ENCODE measurements at places on chromosomes 16 and 17.

DNA sequence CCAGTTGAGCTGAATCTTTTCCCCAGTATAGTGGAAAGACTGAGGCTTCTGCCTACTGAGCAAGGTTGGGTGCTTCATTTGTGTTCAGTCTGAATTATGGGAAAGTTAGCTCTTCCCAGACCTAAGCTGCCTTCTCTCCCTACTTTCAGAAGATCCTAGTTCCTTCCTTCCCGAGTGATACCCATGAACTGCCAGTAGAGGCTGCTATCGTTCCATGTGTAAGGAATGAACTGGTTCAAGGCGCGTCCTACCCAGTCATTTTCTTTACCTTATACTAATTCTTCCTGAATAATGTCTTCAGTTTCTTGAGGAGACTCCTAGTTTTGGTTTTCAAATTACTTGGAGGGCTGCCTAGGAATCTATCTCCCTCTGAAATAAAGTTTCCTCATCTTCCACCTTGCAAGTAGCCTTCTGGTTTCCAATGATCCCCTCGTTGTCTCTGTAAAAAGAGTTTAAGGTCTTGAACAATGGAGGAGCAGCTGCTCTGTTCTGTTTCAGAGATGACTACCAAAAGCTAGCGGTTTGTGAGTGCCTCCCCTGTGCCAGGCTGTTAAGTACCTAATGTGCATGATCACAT, 934 bp upstream of the AOC2 start:
- no peak for DNase-seq

- DNase-seq, result no peak
Observed at GRCh38 chr17:17971431-17972125, 622 bp downstream of the TOM1L2 start.

DNA sequence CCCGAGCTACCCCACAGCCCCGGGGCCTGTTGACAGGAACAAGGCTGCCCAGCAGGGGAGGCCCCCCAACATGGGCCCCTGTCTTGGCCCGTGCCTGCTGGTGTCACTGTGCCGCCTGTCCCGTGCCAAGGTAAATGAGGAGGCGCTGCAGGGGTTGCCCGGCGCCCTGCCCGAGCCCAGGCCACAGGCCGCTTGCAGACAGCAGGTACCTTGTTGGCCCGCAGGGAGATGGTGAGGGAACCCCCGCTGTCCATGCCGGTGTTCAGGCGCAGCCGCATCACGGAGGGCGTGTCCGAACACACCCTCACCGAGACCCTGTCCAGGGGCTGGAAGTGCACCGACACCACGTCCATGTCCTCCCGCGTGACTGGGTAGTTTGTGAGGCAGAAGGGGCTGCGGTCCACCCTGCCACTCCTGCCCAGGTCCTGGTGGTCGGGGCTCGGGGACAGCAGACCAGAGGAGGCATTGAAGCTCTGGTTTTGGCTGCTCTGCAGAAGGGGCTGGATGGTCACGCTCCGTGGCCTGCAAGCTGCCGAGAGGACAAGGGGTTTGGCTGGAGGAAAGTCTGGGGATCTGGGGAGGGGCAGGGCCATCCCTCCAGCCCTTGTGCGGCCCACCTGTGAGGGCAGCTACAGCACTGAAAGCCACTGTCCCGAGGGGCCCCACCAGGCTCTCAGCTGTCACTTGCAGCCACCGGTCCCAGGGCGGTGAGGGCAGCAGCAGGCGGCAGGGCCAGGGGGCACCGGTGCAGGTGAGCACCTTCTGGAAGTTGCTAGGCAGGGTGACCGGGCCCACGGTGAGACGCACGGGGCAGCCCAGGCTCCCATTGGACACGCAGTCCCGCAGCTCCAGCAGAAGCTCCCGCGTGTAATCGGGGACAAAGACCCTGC, 5.6 kb downstream of the PGAP6 start:
- no peak for DNase-seq

DNA sequence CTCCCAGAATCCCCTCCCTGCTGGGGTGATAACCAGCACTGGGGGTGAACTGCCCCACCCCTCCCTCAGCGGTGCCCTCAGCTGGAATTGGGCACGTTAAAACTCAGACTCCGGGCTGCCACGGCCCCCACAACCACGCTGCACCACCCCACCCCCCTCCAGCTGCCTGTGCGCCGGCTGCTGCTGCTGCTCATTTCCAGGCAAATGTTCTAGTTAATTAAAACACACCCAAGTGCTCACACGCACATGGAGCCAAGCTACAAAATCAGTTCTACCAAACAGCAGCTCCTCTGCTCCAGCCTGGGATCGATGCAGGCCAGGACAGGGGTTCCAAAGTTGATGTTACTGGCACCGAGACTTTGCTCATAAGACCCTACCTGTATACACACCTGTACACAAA, 180.5 kb downstream of the ZNF423 start:
- DNase-seq, result no peak

DNA sequence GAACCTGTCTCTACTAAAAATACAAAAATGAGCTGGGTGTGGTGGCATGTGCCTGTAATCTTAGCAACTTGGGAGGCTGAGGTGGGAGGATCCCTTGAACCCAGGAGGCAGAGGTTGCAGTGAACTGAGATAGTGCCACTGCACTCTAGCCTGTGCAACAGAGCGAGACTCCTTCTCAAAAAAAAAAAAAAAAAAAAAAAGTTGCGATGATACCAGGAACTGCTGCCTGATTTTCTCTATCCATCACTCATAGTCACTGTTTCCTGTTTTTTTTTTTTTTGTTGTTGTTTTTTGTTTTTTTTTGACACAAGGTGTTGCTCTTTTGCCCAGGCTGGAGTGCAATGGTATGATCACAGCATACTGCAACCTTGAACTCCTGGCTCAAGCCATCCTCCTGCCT, 59.2 kb downstream of the ABCC1 start:
- DNase-seq, result no peak

DNA sequence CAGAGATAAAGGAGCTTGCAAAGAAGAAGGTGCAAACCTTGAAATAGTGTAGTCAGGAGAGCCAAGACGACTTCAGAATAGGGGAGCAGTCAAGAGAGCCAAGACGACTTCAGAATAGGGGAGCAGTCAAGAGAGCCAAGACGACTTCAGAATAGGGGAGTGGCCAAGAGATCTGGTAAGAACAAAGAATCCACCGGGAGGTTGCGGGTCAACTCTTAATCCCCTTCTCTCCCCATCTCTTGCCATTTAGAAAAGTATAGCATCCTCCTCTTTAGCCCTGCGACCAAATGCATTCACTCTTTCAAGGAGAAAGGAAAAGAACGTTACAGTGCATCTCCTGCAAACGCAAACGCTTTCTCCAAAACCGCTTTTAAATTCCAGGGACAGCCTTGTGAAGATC, 713 bp downstream of the KNOP1 start:
- DNase-seq, result no peak

- DNase-seq, result no peak
Observed at GRCh38 chr16:70160821-70161220, 12.8 kb upstream of the CLEC18C start.

- DNase-seq, result no peak
Observed at GRCh38 chr16:29126057-29126494, 141.2 kb downstream of the LAT start.

GRCh38 chr16:16025214-16025968, 76.0 kb downstream of the ABCC1 start:
- DNase-seq, result no peak

All from HS-5 (cell line).